ENCODE measurements at places on chromosomes 4 and X. TPM values are rescaled to one million over a fixed set of nuclear protein-coding genes. Genes with fewer than 3 reads are reported as not detected.

The CDKL2 gene
- total RNA-seq, result 1.5 TPM

- DNase-seq, result no peak
Measured at GRCh38 chr4:174037631-174038030, 245.8 kb downstream of the FBXO8 start.

DNA sequence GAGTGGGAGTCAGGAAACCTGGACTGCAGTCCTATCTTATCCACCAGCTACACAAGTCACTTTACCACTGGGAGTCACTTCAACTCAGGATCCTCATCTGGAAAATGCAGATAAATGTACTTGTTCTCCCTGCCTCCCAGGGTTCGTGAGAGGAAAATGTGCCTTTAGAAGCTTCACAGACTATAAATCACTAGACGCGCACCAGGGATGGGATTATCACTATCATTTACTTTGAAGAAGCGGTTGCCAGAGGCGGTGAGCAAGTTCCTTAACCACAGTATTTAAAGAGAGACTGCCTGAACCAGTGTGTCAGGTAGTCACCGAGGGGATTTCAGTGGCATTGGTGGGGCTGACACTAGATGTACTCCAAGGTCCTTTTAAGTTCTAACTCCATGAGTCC is 219.5 kb downstream of the HS6ST2 start:
- DNase-seq, result no peak

GRCh38 chr4:2252530-2253091 is 9.3 kb downstream of the MXD4 start:
- peak; percentile 35 for DNase-seq

GRCh38 chr4:123750044-123750443 is 353.4 kb downstream of the SPRY1 start:
- DNase-seq, result no peak

DNA sequence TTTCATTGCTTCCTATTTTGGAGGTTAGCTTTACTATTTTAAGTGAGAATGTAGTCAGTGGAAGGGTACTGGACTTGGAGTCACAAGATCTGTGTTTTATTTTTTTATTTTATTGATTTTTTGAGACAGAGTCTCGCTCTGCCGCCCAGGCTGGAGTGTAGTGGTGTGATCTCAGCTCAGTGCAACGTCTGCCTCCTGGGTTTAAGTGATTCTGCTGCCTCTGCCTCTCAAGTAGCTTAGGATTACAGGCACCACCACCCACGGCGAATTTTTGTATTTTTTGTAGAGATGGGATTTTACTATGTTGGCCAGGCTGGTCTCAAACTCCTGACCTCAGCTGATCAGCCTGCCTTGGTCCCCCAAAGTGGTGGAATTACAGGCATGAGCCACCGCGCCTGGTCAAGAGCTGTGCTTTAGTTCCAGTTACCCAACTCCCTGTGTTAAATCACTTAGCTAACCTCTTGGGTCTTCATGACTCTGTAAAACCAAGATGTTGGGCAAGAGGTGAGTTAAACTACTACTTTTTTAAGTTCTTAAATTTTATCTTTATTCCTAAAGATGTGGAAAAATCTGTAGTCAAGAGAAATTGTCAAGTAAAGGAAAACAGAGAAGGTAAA is 11.2 kb downstream of the USP9X start:
- DNase-seq, result no peak

- no peak for DNase-seq
Measured at GRCh38 chr4:17468619-17469221, 43.2 kb downstream of the QDPR start.

Measured in activated CD8-positive, alpha-beta memory T cell treated with anti-CD3 and anti-CD28 coated beads, Interleukin-2, amount 10 ng/mL, durations not matched to agents 7 days and 5 days (primary cell).